Cortex of kidney (tissue), 1 donor: ENCODE measurements at places on chromosomes 11 and 22.

GRCh38 chr11:113296447-113297205 lies 17.8 kb upstream of the TTC12 start:
- no peak for DNase-seq

GRCh38 chr11:106467501-106467900 lies 390.0 kb downstream of the AASDHPPT start:
- DNase-seq, result no peak

DNA sequence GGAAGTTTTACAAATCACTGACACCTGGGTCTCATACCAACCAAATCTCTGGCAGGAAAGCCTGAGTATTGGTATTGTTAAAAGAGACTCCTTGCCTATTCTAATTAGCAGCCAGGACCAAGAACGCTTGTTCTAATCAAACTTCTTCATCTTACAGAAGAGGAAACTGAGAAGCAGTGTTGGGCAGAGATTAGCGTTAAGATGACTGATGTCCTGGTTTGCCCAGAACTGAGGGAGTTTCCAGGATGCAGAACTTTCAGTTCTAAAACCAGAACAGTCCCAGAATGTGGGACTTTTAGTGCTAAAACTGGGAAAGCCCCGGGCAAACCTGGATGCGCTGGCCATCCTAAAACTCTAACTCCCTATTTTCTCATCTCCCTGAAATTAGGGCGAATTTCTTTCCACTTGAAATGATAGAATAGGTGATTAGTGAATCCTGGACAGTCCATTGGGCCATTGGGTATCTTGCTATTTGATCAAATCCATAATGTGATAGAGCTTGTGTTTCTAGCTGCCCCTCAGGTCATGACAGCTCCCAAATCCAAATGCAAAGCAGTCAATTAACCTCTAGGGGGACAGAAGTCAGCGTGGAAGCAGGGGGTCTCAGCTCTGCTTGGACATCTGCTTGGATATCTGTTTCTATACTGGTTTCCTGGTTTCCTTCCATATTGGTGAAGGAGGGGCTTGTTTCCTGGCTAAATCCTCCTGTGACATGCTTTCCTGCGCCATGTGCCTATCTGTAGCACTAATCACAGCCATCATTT lies 16.0 kb upstream of the TMPRSS13 start:
- DNase-seq, result no peak

GRCh38 chr11:130129922-130130321 lies 29.7 kb upstream of the ST14 start:
- DNase-seq, result no peak

GRCh38 chr11:27285761-27286160 lies 77.3 kb downstream of the CCDC34 start:
- no peak for DNase-seq

DNA sequence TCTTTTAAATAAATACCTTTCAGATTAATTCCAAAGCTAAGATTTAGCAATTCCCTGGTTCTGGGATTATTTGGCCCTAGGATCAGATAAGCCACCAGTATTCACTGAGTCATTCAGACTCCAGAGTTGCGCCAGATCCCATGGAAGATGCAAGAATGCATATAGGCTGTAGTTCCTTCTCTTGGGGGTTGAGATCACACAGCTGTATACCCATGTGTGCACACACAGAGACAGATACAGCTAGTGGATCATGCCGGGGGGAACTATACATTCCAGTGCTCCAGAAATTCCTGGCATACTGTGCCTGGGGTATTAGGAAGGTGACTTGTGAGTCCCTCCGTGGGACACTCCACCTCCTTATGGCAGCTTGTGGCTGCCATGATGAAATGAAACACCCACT lies 75.4 kb downstream of the ZBTB16 start:
- no peak for DNase-seq

GRCh38 chr11:75982309-75982708 lies 167.3 kb downstream of the UVRAG start:
- no peak for DNase-seq

DNA sequence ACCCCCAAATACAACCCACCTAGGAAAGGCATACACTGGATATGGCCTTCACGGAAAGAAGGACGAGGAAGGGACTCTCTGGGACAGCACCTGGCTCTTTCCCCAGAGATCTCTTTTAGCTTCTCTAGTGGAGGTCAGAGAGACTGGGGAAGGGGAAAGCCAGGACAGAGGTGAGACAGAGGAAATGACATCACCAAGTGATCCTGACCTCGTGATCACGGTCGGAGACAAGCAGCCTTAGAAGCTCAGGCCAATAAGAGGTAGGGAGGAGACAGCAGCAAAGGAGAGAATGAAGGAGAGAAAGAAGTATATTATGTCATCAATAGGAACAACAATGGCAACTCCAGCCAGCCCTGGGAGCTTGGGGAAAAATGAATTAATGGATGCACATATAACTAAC lies 15.4 kb upstream of the TMPRSS13 start:
- no peak for DNase-seq

DNA sequence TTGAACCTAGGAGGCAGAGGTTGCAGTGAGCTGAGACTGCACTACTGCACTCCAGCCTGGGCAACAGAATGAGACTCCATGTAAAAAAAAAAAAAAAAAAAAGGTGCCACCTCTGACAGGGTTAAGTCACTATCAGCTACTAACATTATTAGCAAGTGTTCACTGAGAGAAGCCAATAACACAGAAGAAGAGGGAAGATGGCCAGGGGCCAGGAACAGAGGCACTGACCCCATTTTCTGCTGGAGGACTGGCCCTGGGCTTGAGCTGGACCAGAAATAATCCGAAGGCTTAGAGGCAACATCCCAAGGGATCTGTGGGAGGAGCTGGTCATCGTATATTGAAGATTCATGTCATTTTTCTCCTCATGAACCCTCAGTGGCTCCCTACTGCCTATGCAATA lies 5.0 kb downstream of the SLC5A1 start:
- DNase-seq, result no peak

DNA sequence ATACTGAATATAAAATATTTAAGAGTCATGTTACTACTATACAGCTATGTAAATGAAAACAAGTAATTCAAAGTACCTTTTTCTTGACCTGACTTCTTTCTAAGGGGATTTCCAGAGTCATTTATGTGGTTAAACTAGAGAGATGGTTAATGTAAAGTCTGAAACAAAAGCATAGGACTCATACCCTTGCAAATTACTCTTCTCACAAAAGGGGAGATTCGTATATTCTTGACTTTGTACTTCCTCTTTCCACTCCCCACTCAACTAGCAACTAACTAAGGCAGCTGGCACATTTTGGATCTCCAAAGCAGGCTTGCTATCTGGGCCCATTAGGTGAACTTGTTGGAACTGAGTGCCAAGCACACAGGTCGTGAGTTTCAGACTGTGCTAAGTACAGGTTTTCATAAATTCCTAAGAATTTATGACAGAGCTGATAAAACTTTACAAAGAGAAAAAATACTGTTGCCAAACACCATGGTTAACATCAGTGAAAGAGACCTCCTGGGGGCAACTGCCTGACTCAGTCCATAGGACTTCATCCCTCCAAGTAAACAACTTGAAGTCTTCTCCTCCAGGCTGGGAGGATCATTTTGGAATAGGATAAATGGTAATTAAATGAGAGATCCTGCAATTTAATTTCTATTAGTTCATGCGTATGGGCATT lies 77.0 kb upstream of the DDI1 start:
- no peak for DNase-seq

- no peak for DNase-seq
Measured at GRCh38 chr22:26709617-26710390, 52.4 kb downstream of the MIAT start.

DNA sequence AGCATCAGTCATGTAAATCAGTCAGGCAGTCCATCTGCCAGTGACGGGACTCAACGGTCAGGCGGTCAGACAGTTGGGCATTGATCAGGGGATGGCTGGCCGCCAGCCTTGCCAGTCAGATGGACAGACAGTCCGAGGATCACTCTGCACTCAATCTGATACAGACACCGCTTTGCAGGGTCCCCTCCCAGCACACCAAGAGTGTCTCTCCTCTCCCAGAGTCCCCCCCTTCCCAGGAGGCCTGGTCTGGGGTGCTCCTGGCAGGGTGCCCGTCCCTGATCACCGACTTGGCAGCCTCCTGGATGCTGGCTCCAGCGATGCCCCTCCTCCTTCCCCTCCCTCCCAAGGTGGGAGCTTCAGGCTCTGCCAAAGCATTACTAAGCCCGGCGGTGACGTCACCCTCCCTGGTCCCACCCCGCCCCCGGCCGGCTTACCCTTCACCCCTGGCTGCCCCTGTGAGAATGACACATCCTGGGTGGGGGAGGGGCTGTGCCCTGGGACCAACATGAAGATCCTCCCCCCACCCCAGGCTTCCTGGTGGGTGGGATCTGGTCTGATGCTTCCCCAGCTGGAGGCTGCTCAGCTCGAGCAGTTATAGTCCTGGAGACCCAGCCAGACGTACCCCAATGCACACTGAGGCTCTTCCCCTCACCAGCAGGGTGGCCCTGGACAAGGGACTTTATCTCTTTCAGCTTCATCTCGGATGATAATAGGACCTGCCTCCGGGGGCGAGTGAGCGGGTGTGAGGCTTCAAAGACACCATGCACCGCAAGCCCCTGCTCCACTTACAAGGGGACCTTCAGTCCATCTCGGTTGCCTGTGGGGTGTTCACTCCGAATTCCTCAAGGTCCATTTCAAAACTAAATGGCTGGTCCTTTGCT lies 69.2 kb downstream of the CD82 start:
- DNase-seq, result no peak
